ENCODE measurements at places on chromosomes 2 and 18. TPM values are rescaled to one million over a fixed set of nuclear protein-coding genes. Genes with fewer than 3 reads are reported as not detected.

The LINC00305 gene
- not detected for total RNA-seq

The GKN1 gene
- total RNA-seq, result not detected

The PAIP2B gene
- total RNA-seq, result 0.65 TPM

The DYNAP gene
- not detected for total RNA-seq

The KANSL1L gene
- 20.5 TPM for total RNA-seq

The AFF3 gene
- total RNA-seq, result 3.4 TPM

The EGR4 gene
- total RNA-seq, result not detected

The DCDC2C gene
- not detected for total RNA-seq

The ICA1L gene
- 3.1 TPM for total RNA-seq

The TMEM18 gene
- total RNA-seq, result 12.3 TPM

The TCF23 gene
- not detected for total RNA-seq

The LHCGR gene
- total RNA-seq, result not detected
